Stimulated activated CD8-positive, alpha-beta memory T cell treated with anti-CD3 and anti-CD28 coated beads, Interleukin-4, amount 100 ng/mL, for 4 hours (primary cell): ENCODE measurements at places on chromosomes 6 and 20.

DNA sequence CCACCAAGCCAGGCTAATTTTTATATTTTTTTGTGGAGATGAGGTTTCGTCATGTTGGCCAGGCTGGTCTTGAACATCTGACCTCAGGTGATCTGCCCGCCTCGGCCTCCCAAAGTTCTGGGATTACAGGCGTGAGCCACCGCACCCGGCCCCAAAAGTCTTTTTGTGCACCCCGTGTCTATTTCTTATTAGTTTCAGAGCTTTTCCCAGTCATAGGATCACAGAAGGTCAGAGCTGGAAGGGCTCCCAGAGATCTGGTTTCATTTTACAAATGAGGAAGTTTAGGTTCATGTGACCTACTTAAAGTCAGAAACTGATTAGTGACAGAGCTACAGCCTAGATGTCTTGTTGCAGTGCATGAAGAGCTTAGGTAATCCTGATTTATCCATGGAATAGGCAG lies 1.6 kb upstream of the OGFRL1 start:
- no peak for DNase-seq

- DNase-seq, result no peak
These were observed 92.5 kb downstream of the SLC22A23 start for GRCh38 chr6:3364391-3364790.

GRCh38 chr6:52186480-52186879 lies 305 bp downstream of the IL17A start:
- DNase-seq, result no peak

- DNase-seq, result no peak
These were observed 70.0 kb upstream of the SUPT3H start for GRCh38 chr6:45447716-45448115.

- DNase-seq, result no peak
These were observed 142.2 kb downstream of the ARID1B start for GRCh38 chr6:156919370-156919769.

GRCh38 chr6:161618831-161619454 lies 345.1 kb upstream of the AGPAT4 start:
- no peak for DNase-seq

- DNase-seq, result no peak
These were observed 145.5 kb upstream of the STMND1 start for GRCh38 chr6:16956361-16956760.

DNA sequence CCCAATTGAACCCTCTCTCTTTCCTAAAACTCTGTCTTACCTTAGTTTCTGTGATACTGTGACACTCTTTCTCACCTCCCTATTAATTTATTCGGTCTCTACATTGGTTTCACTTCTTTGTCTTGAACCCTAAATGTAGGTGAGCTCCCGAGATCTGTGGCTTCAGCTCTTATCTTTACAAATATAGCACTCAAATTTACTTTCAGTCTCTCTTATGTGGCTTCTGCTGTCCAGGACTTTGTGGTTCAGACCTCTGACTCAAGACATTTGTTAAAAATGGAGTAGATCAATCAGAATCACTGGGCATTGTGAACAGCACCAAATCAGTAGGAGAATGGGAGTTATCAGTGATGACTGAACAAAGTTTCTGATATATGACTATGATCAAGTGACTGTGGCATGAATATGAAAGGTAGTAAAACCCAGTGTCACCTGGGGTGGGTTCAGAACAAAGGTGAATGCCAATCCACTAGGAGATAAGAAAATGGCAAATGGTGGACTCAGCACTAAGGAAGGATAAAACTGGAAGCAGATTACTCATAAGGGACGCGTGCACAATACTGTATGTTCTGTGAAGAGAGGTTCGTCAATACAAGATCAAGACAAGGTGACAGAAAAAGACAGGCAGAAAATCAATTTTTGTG lies 27.2 kb downstream of the IL17F start:
- no peak for DNase-seq

GRCh38 chr6:55729665-55730064 lies 145.7 kb downstream of the BMP5 start:
- DNase-seq, result no peak

DNA sequence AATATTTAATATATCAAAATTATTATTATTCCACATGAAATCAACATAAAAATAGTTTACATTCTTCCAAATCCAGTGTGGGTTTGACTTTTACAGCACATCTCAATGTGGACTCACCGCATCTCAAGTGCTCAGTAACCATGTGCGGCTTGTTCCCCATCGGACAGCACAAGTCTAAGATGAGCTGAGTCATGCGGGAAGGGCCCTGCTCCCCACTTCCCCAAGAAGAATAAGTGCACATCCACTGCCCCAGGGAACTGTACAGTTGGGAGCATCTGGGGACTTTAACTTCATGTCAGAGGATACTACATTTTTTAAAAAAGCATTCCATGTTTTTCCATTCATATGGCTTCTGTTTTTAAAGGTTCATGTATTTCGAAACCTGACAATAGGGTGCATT lies 325.6 kb downstream of the BTBD3 start:
- DNase-seq, result no peak

DNA sequence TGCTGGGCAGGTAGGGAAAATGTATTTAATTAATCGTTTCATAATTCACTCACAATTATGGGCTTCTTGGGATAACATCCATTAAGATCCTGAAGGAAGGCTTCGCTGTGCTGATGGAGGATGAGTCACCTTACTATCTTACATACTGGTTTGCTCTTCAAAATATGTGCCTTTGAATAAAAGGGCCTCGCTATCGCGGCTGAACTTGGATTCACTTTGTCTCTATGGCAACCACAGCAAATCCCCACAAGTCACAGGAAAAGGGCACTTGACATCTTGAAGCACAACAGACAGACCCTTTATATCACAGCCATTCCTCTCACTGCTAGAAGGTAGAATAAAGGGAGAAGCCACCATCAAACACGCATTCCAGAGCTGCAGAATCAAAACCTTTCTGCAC lies 141.3 kb upstream of the MYLIP start:
- no peak for DNase-seq

DNA sequence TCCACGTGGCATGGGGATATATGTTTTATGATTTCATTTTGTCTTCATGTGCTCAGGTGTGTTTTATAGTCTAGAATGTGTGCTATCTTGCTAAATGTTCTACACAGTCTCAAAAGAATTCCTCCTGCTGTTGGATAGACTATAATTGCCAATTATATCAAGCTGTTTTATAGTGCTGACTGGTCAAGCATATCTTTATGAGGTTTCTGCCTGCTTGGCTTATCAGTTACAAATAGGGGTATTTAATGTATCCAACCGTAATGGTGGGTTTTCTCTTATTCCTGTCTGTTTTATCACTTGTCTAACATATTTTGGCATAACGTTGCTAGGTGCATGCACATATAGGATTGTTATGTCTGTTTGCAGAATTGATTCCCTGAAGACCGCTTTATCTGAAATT lies 201.3 kb downstream of the EYS start:
- DNase-seq, result no peak

- DNase-seq, result no peak
These were observed 862 bp downstream of the UCKL1 start for GRCh38 chr20:63955281-63955826.

DNA sequence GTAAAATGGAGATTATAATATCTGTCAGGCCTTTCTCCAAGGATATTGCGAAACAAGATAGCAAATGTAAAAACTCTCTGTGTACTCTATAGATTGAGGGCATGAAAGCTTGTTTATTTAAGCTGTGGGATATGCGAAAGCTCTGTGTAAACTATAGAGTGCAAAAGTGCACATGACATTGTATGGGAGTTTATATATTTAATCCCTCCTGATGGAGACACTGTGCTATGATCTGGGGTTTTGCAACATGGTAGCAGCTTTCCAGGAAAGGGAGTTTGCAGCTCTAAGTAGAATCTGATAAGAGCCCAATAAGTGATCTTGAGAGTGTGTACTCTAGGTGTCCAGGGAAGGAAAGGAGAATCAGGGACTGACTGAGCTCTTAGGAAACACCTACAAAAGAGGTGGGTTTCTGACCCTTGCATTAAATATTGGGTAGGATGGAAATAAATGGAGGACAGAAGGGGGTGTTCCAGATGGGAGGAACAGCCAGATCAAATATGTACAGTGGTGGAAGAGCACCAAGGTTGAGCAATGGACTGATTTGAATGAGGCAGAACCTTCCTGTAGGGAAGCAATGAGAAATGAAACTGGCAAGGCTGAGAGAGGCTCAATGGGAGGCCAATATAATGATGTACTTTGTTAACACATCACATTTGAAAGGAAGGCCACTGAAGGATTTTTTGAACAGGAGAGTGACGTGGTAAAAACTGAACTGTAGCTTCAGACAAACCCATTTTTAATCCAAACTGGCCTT lies 450.1 kb downstream of the GJA1 start:
- no peak for DNase-seq
